ENCODE measurements at places on chromosomes 4 and X.

- DNase-seq = no peak
Measured at GRCh38 chr4:27210956-27211355, 350.3 kb downstream of the STIM2 start.

- no peak for DNase-seq
Measured at GRCh38 chr4:183988874-183989273, 83.8 kb downstream of the STOX2 start.

GRCh38 chr4:106302062-106302438, 14.0 kb downstream of the TBCK start:
- no peak for DNase-seq

- no peak for DNase-seq
Measured at GRCh38 chr4:182828360-182829025, 88.7 kb downstream of the DCTD start.

DNA sequence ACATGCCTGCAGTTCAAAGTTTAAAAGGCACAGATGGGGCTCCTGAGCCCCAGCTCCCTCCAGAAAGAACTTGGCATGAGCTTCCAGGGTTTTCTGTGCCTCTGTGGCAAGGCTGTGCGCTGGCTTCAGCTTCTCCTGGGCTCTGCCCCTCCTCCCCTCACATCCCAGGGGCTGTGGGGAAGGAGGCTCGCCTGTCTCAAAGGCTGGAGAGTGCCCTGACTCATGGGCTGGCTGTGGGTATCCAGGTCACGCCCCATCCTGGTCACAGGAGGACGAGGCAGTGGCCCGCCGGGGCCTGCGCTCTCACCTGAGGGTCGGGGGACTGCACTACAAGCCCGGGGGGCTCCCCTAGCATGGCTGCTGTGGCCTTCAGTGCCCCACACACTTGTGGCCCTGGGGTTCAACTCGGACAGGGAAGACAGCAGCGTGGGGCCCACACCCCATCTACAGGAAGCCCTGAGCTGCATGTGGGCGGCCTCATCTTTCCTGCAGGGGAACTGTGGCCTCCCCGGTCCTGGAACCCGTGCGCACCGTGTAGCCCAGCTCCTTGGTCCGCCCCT, 17.9 kb downstream of the LRPAP1 start:
- DNase-seq = no peak

DNA sequence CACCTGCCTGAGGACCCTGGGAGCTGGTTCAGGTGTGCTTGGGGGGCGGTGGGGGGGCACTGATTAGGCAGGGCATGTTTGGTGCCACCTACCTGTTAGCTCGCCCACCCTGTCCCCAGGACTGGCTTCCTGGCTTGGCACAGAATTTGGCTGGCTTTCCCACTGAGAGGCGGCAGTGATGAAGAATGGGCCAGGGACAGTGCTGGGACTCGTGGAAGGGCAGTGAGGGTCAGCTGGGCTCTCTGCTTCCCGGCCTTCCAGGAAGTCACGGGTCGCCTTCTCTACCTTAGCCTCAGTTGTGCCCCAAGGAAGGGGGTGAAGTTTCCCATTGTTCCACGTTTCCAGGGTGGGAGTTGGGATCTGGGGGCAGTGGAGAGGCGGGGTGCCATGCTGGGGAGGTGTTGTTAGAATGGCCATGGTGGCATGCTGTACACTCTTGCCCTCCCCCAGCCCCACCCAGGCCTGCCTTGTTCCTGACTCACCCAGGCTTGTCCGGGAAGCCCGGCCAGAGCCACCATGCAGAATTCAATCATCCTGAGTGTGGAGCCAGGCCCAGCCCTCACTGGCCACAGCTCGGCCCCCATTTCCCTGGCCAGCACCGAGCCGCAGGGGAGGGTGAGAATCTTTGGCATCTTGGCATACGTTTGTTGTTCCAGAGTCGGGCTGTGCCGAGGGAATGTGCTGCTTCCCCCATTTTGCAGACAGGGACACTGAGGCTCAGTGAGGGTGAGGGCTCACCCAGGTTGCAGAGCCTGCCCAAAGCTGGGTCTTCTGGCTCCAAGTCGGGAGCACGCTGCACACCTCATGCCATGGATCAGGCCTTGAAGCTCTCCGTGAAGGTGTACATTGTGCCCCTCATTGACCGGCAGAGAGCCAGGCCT, 21.9 kb upstream of the GPR78 start:
- no peak for DNase-seq

GRCh38 chr4:124459196-124459940, 253.2 kb downstream of the ANKRD50 start:
- DNase-seq = no peak

DNA sequence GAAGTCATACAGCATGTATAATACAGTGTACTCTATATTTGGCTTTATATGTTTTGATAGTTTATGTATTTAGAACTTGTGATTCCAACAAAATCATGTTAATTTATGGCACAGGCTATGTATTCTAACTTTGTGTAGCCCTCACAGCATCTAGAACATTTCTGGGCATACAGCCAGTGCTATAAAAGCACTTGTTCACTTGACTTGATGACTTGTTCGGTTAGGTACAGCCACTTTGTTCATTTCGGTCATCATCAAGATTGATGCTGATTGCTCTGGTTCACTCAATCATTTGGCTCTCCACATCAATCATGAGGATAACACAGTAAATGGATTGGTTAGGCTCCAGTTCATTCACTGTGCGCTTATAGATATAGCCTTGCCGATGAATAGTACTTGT, 97.6 kb upstream of the IRS4 start:
- no peak for DNase-seq

DNA sequence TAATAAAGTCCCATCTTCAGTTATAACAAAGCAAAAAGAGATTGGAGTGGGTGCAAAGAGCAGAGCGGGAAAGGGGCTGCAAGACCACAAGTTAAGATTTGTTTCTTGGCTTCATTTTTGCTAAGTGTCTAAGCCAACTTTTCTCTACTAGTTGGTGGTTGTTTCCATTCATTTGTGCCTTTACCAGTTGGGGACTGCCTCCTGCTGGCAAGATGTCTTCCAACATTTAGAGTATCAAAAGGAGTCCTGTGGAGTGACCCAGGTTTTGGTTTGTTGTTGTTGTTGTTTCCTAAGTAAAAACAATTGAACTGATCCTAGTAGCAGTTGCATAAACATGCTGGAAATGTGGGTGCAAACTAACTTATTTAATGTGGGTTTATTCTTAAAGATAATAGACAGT, 121.1 kb downstream of the SPATA18 start:
- no peak for DNase-seq

- DNase-seq = no peak
Measured at GRCh38 chrX:24034485-24034884, 7.5 kb upstream of the KLHL15 start.

GRCh38 chr4:24433515-24434214, 150.7 kb downstream of the DHX15 start:
- no peak for DNase-seq

DNA sequence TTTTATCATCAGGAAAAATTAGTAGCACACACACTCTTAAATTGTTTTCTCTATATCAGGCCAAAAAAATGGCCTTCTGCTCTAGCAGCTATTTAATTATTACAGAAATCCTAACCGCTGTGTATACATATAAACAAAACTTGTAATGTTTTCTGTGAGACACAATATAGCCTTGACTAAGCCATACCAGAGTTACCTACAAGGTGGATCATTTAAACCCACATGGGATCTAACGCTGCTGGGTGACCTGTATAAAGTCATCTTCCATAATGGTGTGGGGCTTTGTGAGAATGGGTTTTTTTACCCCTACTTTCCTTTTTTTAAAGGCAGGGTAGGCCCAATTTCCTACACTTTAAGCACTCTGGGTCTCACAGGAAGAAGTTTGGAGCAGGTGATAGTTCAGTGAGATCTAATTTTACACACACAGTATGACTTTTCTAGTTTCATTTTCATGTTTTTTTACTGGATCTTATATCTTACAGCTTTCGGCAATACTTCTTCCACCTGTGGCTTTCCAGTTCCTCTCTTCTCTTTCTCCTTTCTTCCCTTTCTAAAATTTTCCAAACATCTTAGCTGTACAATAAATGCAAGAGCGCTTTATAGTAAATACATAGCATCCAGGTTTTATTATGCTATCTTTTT, 66.9 kb upstream of the MMAA start:
- DNase-seq = no peak

DNA sequence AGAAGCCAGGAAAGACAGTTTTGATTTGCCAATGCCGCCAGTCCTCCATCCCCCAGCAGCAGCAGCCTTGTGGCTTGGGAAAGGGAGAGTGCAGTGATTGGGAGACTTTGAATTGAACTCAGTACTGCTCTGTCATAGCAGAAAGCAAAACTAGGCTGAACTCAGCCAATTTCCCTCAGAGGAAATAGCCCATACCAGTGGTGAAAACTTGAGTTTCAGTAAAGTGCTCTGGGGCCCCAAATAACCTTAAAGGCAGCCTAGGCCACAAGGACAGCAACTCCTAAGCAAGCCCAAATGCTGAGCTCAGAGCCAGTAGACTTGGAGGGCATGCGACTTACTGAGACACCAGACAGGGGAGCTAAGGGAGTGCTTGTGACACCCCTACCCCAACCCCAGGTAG, 2.0 kb upstream of the PROM1 start:
- DNase-seq = no peak

DNA sequence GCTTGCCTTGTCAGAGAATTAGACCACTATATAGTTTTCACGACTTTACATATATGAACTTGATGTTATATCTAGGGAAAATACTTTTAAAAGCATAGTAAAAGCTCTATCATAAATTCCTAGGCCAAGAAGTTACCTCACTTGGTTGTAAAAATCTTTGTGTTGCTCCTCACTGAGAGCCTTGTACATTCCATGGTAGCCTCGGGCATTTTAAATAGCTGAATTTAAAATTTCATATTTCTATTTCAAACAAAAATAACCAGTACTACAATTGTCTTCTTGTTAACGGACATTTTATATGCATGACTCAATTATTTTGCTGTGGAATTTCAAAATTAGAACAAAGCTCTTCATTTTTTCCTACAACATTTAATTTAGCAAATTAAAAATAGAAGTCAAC, 107.6 kb downstream of the MID1 start:
- DNase-seq = no peak

DNA sequence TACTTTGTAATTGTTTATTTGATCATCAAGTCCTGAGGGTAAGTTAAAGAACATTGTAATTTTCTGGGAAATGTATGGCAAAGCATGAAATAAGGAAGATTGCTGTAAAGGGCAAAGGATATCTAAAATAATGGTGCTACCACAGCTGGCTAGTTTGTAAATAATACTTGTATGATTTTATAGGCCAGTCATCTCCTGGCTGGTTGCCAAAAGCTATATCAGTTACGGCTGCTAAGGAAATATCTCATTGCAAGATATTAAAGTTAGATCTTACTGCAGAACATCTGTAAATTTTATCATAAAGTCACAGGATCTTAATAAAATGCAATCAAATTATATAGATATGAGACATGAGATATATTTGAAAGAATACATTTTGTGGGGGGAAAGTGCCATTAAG, 150.8 kb upstream of the CXCL13 start:
- DNase-seq = no peak

DNA sequence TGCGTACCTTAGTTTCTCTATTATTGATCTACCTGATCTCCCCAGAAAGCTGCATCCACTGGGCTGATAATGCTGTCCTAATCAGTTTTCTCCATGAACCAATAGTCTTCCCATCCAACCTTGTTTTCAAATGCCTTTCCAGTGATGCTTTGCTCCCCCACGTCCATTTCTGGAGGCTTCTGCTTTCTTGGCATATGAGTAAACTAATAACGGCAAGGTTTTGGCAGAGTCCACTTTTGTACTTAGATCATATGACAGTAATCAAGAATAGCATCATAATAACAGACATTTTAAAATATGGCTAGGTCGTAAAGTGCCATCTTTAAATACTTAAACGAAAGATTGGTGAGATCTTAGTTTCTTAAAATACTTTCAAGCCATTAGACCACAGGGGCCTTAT, 38.4 kb upstream of the FAM9B start:
- no peak for DNase-seq

GRCh38 chr4:90943311-90943710, 816.1 kb downstream of the CCSER1 start:
- DNase-seq = no peak

DNA sequence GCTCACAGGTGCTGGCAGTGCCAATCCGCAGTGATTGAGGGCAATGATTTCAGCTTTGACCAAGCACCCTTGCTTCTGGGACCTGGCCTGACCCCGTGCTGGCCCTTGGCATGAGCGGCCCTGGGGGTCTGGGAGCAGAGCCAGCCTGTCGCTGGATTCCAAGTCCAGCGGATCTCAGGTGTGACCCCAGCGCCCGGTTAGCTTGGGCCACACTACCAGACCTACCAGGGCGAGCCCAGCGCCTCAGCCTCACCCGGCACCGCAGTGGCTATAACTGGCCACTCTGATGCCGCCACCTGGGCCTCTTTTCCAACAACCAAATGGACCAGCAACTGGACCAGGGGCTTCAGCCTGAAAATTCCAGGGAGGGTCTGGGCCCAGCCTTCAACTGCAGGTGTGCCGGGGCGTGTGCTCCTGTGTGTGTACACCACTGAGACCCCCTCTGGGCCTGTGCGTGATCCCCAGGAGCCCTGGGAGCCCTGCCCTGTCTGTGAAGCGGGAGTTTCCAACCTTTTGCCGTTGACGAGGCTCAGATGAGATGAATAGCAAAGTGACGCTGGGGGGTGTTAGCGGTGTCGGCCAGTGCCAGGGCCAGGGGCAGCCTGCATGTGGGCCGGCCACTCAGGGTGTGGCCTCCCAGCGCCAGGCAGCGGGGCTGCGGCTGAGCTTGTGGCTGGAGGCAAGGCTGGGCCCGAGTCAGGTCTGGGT, 658 bp downstream of the SH3TC1 start:
- DNase-seq = peak; percentile 87

GRCh38 chr4:186981161-186981560, 257.5 kb upstream of the FAT1 start:
- no peak for DNase-seq

- no peak for DNase-seq
Measured at GRCh38 chrX:15240414-15240813, 29.5 kb downstream of the ASB9 start.

- DNase-seq = no peak
Measured at GRCh38 chrX:64188901-64189300, 16.6 kb downstream of the AMER1 start.

- DNase-seq = no peak
Measured at GRCh38 chr4:153676486-153676885, 7.6 kb upstream of the TLR2 start.

DNA sequence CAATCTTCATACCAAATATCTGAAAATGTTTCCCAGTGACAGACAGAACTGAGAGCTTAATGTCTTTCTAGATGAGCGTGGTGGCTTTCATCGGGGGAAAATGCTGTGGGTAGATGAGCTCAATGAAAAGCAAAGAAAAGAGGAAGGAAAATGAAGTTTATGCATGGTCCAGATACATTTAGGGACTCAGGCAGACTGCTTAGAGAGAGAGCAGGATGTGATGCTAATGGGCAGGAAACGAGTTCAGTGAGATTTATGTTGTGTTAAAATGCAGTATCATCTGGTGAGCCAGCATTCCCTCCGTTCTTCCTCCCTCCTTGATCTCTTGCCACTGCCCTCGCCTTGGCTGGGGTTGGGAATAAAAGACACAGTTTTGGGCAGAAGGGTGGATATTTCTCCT, 229.2 kb downstream of the GBA3 start:
- no peak for DNase-seq

GRCh38 chrX:149711545-149712236, at the start of gene MAGEA11:
Gene MAGEA11 (plus strand): TSS chrX:149712060. CDS start chrX:149713160, 1,100 bp downstream.
- DNase-seq = no peak

- no peak for DNase-seq
Measured at GRCh38 chr4:163969291-163969690, 474.8 kb downstream of the TMA16 start.

GRCh38 chr4:22667332-22667940, 25.3 kb upstream of the GBA3 start:
- DNase-seq = no peak

- DNase-seq = no peak
Measured at GRCh38 chrX:124378643-124379042, 32.3 kb downstream of the SH2D1A start.

GRCh38 chrX:7925867-7926472, 1.2 kb downstream of the PNPLA4 start:
- DNase-seq = peak; percentile 50
